Chondrocyte (in vitro differentiated cells): ENCODE measurements at places on chromosomes 1 and 21. TPM values are rescaled to one million over a fixed set of nuclear protein-coding genes. Genes with fewer than 3 reads are reported as not detected.

DNA sequence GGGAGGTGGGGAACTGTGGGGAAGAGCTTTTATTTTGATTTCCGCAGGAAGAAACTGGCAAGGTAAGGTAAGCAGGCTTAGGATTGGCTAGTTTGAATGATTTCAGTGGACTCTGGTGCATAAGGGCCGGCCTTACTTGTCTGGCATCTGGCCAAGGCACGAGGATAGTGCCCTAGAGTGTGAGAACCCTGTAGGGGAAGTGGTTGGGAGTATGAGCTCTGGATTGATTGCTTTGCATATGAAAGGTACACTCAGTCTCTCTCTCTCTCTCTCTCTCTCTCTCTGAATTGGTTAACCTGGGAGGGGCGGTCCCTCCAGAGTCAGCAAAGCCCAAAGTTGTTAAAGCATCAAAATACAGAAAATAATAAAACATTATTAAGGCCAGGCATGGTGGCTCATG is 463.0 kb downstream of the SIPA1L2 start:
- DNase-seq = no peak

DNA sequence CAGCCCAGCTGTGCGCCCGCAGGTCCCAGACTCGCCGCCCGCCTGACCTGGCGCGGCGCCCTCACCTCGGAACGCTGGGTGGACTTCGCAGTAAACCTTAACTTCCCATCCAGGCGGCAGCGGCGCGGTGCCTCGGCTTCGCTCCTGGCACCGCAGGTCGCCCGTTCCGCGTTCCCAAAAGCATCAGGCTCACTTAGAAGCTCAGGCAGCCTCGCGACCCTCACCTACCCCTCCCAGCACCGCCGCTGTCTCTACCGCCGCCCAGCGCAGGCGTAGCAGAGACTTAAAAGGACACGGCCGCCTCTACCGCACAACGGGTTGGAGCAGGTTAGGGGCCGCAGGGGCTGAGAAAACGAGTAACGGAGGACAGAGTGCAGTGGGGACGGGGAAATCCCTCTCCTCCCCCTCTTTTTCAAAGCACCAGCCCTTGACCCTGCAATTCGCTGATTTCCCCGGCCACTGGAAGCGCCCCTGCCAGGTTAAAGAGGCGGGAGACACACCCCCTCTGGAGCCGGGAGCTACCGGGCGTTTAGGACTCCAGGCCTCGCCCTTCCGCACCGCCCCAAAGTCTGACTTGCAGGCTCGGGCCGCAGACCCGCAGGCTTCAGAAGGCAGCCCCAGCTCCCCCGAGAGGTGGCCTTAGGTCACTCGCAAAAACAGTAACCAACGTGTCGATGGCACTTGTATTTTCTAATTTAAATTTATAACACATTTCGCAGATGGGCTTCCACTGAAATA is 328.5 kb downstream of the FAM72C start:
- no peak for DNase-seq

- no peak for DNase-seq
Observed at GRCh38 chr1:198259333-198260074, 102.7 kb downstream of the NEK7 start.

DNA sequence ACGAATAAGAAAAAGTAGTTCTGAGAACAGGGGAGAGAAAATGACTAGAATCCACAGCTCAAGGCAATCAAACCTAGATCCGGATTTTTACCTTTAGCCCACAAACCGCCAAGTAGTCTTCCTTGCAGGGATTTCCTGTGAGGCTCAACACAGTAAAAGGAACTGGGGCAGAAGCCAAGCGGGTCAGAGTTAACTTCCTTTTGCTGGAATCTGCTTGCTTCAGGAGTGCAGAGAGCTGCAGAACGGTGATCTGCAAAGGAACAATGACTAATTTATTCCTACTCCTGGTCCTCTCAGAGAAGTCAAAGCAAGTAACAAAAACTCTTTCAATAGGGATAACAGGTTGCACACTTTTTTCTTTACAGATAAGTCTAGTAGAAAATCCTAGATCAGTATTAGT is 53.4 kb downstream of the UBR4 start:
- DNase-seq = no peak

DNA sequence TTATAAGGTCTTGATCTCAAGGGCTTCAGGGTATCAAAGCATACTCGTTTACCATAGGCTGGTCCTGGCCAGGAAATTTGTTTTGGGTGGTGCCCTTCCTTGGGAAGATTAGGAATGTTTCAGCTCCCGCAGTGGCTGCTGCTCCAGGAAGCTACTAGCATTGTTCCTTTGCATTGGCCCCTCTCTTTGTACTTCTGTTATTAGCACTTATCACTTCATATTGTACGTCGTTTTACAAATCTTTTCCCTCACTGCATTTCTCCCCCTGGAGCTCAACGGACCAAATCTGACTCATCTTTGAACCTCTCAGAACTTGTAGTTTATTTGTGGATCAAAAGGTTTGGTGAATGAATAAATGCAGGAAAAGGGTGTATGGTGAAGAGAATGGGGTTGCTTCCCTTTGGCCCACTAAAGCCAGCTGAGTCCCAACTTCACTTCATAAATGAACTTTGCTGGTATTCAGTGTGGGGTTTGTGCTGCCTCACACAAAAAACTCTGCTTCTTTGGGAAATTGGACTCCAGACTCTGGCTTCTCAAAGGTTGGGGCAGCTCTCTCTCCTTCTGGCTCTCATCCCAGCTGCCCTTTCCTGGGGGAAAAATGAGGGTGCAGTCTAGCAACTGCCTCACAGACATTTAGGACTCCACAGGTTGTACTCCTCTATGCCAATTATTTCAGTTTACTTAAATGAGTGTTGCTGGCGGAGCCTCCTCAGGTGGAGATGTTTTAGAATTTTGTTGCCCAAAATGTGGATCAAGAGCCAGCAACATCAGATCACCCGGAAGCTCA is 5.9 kb downstream of the GNAT2 start:
- no peak for DNase-seq

GRCh38 chr1:231049121-231049979 is 9.3 kb upstream of the FAM89A start:
- DNase-seq = no peak

DNA sequence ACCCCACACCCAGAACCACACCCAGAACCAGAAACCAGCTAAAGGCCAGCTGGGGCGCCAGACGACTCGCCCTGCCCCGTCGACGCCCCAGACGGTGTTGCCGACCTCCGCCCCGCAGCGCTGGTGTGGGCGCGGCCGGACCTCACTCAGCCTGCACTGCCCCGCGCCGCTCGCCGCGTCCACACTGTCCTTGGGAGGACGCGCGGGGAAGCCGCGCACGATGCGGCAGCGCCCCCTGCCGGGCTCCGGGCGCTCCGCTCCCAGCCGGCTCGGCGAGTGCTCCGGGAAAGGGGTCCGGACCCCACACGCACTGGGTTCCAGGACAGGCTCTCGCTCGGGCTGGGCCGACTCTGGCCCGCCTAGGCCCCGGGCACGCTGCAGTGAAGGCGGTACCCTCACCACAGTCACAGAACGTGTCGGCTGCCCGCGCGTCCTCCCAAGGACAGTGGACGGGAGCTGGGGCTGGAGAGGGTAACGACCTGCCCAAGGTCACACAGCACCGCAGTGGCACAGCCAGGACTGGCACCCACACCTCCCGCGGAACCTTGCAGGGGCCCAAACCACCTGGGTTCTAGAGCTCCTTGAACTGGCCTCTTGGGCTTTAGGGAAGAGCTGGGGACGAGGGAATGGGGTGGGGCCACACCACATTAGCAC is 90.2 kb downstream of the DMRTA2 start:
- DNase-seq = no peak

GRCh38 chr1:175758601-175759000 is 15.2 kb upstream of the TNR start:
- no peak for DNase-seq

GRCh38 chr21:21606041-21606440 is 607.8 kb downstream of the NCAM2 start:
- DNase-seq = no peak

- DNase-seq = no peak
Observed at GRCh38 chr1:102875756-102876155, 232.6 kb downstream of the COL11A1 start.

DNA sequence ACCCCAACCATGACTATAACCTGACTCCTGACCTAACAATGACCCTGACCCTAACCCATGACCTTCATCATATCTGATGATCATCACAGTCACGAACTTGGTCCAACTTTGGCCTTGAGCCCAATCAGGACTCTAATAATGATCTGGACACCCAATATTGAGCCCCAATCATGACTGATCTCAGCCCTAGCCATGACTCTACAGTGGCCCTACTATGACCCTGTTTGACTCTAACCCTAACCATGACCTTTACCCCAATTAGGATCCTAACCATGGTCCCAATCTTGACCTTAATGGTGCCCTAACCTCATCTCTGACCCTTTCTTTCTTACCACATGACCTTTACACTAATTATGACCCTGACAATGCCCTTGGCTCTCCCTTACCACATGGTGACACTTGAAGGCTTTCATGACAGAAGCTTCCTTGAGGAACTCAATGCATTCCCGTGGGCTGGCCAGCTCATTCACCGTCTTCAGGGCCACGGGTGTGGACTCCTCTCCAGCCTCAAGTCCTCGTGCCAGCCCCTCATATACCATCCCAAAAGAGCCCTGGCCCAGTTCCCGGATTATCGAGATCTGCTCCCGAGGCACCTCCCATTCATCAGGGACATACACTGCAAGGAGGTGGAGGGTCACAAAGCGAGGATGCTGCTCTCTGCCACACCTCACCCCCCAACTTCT is 16.2 kb downstream of the INSRR start:
- peak; percentile 72 for DNase-seq

DNA sequence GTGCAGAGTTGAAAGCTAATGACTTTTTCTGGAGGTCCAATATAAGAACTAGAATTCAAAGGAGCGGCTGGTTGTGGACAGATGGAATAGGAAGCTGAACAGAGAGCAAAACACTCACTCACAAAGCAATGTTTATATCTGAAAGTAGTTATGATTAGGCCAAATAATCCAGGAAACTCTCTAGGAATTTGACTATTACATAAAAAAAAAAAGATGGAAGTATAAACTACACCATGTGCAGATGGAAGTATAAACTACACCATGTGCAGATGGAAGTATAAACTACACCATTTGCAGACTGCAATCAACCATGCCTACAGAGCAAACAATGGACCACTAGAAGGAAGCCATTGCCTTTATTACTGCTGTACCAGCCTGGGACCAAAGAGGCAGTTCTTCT is 771.1 kb downstream of the BRINP3 start:
- no peak for DNase-seq

GRCh38 chr1:183901748-183902330 is 96.9 kb downstream of the RGL1 start:
- DNase-seq = no peak

- no peak for DNase-seq
Observed at GRCh38 chr1:202029171-202029665, 18.8 kb downstream of the ELF3 start.

GRCh38 chr1:242784807-242785206 is 260.3 kb upstream of the PLD5 start:
- no peak for DNase-seq

DNA sequence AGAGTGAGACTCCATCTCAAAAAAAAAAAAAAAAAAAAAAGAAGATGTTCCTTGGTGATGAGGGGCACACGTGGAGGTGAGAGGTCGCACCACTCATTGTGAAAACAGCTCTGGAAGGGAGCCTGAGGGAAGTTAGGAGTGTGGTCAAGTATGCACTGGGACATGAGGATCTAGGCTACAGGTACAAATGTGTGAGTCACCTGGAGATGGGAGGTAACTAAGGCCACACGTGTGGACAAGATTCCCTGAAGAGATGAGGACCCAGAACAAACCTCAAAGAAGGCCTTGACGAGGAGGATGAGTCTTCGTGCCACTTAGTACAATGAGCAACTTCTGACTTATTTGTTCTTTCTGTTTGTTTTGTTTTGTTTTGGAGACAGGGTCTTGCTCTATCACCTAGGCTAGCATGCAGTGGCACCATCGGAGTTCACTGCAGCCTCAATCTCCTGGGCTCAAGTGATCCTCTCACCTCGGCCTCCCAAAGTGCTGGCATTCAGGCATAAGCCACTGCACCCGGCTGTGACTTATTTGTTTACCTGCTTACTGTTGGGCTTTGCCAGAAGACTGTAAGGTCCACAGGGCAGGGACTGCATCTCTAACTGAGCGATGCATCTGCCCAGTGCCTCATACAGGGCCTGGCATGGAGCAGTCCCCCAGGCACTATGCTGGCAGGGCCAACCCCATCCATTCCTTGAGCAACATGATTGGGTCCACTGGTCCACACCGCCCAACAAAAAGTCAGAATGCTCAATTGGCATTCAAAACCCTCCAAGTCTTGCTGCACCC is 6.4 kb downstream of the ASAP3 start:
- DNase-seq = no peak

- no peak for DNase-seq
Observed at GRCh38 chr1:27557596-27558340, 46.2 kb downstream of the AHDC1 start.

DNA sequence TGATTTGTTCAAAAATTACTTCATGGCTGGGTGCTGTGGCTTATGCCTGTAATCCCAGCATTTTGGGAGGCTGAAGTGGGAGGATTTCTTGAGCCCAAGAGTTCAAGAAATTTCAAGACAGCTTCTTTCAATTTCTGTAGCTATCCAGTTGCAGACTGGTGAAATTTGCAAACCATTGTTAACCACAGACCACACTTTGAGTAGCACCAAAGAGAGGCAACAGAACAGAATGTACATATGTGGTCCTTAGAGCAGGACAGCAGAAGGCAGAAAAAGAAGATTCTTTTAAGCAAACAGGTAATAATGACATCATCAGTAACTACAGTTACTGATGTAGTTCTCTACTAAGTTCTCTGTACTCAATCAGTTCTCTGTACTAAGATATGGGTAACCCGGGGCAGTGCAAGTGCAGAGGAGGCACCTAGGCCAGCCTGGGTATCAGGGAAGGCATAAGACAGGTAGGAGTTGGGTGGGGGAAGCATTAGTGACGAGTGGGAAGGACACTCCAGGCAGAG is 5.5 kb upstream of the KLF17 start:
- DNase-seq = no peak

DNA sequence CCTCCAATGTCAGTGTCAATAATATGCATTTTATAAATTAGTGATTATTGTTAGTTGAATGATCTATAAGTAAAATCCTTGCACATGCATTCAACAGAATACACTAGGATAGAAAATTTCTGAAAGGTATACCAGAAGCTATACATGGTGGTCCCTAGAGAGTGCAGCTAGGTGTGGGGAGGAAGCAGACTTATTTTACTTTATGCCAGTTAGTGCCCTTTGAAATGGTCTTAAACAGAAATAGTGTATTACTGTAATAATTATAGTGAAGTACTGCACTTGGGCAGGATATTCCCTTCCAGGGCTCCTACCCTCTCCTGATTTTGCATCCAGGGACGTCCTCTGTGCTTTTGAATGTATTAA is 23.2 kb upstream of the WDR26 start:
- DNase-seq = no peak

GRCh38 chr1:232367293-232367692 is 262.6 kb downstream of the SIPA1L2 start:
- DNase-seq = no peak

Gene GJA9
- not detected in 3 replicates for total RNA-seq

Gene TDRD5
- not detected in 3 replicates for total RNA-seq

Gene LIN28A
- not detected in 3 replicates for total RNA-seq

Gene TPTE
- not detected in 3 replicates for total RNA-seq

Gene MRPL20
- 69.2 to 95.3 TPM (median 75.7 TPM) in 3 replicates for total RNA-seq

Gene LRIG2
- total RNA-seq = 10.6 to 14.6 TPM (median 10.7 TPM) in 3 replicates

Gene CFAP410
- 14.2 to 19.5 TPM (median 17.7 TPM) in 3 replicates for total RNA-seq

Gene DNM3
- 11.7 to 23.7 TPM (median 12.4 TPM) in 3 replicates for total RNA-seq

Gene SYT6
- not detected in 3 replicates for total RNA-seq

Gene ST6GALNAC5
- 6.2 to 7.9 TPM (median 7.3 TPM) in 3 replicates for total RNA-seq

Gene PHC2
- total RNA-seq = 75.9 to 99.7 TPM (median 91.5 TPM) in 3 replicates

Gene EEIG2
- 13.7 to 14.2 TPM (median 13.8 TPM) in 3 replicates for total RNA-seq

Gene KLHDC9
- 1.1 to 4.4 TPM (median 1.6 TPM) in 3 replicates for total RNA-seq

Gene LRRN2
- 3.3 to 5.9 TPM (median 4.6 TPM) in 3 replicates for total RNA-seq

Gene SMPDL3B
- total RNA-seq = 0.15 to 0.21 TPM in 2 of 3 replicates, not detected in the other

Gene TACSTD2
- 0.22 to 0.33 TPM (median 0.30 TPM) in 3 replicates for total RNA-seq

Gene GRHL3
- total RNA-seq = 0.07 TPM in 1 of 3 replicates, not detected in the others

Gene ASPM
- 4.7 to 7.2 TPM (median 6.6 TPM) in 3 replicates for total RNA-seq

Gene CFAP74
- not detected in 3 replicates for total RNA-seq

Gene LRRC8C
- total RNA-seq = 2.3 to 2.6 TPM (median 2.3 TPM) in 3 replicates
